Stimulated activated naive CD4-positive, alpha-beta T cell treated with Interleukin-2 at 50 U/mL for 16 hours (primary cell): ENCODE measurements at places on chromosomes 16 and 17.

- DNase-seq = no peak
Measured at GRCh38 chr16:46711106-46712058, 21.9 kb downstream of the ORC6 start.

- DNase-seq = no peak
Measured at GRCh38 chr17:17361867-17362539, 58.8 kb downstream of the NT5M start.

DNA sequence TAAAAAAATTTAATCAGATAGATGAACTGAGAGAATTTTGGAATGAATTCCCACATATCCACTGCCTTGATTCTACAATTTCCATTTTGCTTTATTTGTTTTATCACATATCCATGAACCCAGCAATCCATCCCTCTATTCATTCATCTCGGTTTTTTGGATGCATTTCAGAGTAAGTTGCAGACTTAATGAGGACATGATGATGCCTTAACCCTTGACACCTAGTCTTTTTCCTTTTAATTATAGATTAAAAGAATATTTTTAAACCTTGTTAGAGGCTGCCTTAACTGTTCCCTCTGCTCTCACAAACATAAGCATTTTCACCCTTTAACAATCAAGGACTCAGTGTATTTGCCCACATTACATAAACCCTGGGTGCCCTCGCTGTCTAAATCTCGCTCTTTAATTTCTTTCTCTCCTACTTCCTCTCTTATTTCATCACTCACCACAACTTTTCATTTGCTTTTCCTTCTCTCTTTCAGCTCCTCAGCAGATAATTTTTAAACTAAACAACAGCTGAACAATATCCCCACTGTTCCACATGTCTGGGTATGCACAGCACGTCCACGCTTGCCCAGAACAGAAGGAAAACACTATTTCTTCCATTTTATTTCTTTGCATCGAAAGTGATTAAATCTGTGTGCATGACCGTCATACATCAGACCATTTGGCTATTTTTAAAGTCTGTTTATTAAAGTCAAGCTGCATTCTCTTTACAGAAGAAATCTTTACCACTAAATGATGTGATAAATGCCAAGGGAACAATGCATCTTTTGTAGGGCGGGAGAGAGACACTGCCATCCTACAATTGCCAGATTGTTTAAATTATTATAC is 39.9 kb downstream of the IQCK start:
- DNase-seq = no peak

DNA sequence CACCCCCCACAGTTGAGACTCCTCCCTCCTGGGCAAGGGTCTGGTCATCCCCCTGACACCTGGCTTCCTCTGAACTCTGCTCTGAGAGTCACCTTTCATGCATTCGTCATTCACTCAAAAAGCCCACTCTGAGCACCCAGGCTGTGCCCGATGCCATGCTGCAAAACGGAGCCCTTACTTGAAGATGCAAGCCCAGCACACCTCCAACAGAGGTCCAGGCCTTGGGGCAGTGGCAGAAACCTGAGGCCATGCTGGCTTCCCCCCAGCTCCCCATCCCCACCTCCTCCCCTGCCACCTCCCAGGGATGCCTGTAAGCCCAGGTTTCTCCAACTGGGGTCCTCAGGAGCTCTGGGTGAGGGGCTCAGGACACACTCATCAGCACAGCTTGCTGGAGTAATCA is 67.7 kb upstream of the TNRC6C start:
- DNase-seq = no peak

DNA sequence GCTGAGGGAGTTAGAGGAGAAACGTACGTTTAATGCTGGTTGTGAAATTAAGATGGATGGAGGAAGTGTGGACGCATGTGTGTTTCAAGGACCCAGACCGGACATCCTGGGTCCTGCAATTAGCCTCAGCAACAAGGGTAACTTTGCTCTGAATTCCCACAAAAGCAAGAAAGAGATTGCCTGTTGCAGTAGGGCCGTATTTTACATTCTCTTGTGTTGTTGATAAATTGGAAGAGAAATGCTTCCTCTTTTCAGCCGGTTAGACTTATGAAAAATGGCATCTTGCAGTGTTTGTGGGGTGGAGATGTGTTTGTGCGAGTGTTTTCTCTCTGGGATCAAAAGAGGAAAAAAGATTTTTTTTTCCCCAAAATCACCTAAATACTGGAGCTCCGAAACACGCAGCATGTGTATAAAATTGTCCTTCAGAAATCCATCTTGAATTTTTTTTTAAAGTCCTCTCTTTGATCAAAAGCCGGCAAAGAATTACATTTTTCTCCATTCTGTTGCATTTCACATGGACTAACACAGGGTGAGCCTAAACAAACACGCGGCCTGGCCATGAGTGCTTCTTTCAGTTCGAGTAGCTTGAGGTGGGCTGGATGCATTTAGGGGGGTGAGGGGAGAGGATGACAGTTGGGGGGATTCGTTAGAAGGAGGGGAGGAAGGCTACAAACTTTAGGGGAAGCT is 251.6 kb downstream of the C16orf95 start:
- DNase-seq = no peak

DNA sequence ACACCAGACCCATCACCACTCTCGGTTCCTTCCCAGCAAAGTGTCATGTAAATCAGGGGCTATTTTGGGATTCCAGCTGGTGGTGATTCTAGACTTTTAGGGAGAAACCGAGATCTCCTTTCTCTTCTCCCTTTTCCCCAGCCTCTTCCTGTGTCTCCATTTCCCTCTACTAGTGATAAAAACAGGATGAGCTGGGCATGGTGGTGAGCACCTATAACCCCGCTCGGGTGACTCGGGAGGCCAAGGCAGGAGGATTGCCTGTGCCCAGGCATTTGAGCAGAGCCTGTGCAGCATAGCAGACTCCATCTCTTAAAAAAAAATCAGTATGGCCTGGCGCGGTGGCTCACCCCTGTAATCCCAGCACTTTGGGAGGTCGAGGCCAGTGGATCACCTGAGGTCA is 6.1 kb downstream of the TBX21 start:
- DNase-seq = no peak

- DNase-seq = no peak
Measured at GRCh38 chr17:79323566-79323965, 248.9 kb downstream of the ENGASE start.
